ENCODE measurements at places on chromosomes 4 and X.

DNA sequence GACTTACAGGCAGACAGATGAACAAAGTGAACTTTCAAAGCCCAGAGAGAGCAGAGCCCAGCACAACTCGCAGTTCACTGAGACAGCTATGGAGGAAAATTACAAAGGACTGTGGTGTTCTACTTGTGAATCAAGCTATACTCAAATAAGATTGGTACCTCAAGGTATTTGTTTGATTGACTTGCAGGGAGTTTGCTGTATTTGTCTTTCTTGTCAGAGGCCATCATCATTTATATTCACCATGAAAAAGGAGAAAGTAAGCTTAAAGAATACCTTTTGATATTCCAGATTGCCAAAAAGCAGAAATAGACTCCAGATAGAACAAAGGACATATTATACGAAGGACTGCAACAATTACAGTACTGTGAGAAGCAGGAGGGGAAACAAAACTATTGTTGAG, 1047.9 kb downstream of the RPA4 start:
- no peak for DNase-seq

- DNase-seq, result no peak
Measured at GRCh38 chrX:580030-580429, 50.6 kb upstream of the SHOX start.

DNA sequence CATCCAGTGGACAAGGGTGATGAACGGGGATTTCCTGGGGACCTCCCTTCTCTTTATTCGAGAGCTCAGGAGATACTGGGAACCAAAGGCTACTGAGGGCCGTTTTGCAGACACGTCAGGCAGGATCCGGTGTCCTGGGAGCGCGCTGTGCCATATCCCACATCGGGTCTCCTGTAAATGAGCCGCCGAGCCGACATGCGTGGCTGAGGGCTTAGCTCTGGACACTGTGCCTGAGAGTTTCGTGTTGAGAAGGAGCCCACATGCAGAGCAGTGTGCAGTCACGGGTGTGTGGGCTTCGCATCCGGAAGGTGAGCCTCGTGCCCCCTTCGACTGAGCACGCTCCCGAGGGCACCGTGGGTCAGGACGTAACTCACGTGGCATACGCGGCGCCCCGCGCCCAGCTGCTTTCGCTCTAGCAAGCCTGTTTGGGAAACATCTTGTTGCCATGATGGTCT, 28.5 kb upstream of the HGFAC start:
- no peak for DNase-seq

- DNase-seq, result no peak
Measured at GRCh38 chr4:76306882-76307659, 538 bp downstream of the STBD1 start.

DNA sequence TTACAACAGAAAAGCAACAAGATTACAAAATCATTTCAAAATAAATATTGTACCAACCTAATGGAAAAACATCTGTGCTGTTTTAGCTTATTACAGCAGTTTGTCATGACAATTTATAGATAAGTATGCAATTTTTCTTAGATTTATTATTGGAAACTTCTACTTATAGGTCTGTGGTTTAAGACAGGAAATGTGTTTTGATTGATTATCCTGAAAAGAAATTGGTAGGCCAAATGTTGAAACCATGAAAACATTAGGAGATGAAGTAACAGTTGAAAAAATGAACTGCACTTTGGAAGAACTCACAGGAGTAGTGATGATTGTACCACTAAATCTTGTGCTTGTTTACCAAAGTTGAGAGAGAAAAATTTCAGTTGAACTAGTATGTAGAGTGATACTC, 162.2 kb upstream of the GIMD1 start:
- DNase-seq, result no peak

GRCh38 chr4:11602606-11603340, 174.1 kb upstream of the HS3ST1 start:
- no peak for DNase-seq
